ENCODE measurements at places on chromosomes 3 and 15.

- no peak for DNase-seq
These were observed 209.4 kb upstream of the DPH6 start for GRCh38 chr15:35755237-35755802.

DNA sequence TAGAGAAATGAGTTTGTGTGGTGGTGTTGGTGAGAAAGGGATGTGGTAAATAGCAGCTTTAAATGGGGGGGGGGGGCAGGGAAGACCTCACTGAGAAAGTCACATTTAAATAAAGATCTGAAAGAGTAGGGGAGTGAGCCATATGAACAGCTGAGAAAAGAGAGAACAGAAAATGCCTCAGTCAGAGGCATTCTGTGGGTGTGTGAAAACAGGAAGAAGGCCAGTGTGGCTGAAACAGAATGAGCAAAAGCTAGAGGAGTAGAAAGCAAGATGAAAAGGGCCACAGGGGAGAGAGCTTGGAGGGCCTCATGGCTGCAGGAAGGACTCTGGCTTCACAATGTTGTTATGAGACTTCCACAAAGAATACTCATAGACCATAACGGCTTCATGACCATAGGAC, 783.3 kb downstream of the ZPLD1 start:
- no peak for DNase-seq

- no peak for DNase-seq
These were observed 62.9 kb downstream of the GOLGA8B start for GRCh38 chr15:34520566-34520965.

DNA sequence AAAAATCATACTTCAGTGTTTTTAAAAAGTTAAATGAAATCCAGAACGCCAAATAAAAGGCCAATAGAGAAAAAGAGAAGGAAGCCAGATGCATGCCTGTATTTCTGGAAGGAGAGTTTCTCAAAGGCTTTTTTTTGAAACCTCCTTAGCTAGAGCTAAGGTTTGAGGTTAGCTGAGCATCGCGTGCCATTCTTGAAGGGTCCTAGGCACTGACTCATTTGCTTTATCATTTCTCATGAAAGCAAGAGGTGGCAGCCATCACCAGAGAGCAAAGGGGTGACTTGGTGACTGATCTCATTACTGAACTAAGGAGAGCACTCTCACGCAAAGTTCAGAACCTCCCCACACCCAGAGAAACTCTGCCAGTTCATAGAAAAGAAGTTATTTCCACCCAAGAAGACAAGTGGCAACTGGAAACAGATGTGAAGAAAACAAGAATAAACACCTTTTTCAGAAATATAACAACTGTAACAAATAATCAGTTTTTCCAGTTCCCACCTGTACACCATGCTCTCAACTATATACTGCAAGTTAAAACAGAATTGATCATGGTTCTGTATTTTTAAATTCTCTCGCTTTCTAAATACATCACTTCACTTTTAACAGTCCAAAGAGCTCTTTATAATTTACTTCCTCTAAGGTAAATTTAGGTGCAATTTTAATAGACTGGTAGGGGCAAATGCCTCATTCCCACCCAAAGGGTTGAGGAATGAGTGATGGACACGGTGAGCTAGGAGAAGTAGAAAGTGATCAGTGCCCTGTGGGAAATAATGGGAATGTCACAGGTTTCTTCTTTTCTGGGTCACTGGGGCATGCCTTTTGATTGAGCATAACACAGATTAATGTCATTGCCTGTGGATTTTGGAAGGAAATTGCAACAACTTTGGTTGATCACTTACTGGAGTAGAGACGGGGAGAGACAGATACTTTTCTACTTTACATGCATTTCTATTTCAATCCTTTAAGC, 24.7 kb downstream of the GPR15 start:
- DNase-seq, result peak; percentile 14

- DNase-seq, result no peak
These were observed 104.7 kb upstream of the LINGO1 start for GRCh38 chr15:77737238-77738037.

DNA sequence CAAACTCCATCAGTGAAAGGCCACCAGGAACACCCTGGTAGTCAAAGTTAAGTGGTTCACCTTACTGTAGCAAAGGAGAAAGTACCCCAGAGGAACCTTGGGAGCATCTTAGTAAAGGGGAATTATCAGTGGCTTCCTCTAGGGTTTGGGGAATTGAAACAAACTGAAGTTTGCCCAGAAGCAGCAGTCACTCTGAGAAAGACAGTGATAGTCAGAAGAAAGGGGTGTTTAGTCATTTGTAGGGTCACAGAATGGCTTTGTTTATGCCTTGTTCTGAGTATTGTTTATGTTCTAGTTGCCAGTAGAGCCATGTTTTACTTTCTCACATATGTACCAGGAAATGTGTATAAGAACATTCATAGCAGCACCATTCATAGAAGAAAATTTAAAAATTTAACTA, 93.8 kb downstream of the FHIT start:
- no peak for DNase-seq

- DNase-seq, result no peak
These were observed 107.7 kb downstream of the CHCHD4 start for GRCh38 chr3:14016900-14017475.

DNA sequence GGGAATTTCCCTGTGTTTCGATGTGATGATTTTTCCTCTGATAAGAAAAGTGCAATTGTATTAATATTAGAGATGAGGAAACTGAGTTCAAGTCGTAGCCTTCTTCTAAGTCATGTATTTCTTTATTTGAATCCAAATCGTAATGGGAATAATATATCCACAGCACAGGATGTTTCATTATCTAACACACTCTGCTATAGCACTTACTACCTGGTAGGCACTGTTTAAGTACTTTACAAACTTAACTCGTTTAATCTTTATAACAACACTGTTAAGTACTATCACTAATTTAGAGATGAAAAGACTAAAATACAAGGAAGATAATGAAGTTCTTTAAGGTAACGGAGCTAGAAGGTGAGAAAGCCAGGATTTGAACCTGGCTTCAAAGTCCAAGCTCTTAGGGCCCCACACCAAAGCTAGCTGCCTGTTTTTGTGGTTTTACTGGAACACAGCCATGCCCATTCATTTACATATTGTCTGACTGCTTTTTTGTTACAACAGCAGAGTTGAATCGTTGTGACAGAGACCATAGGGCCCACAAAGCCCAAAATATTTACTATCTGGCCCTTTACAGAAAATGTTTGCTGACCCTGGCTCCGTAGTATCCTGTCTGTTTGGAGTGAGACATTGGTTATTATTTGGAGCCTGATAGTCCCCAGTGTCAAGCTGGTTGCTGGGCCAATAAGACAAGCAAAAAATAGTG, 9.6 kb upstream of the ATP13A3 start:
- DNase-seq, result no peak

DNA sequence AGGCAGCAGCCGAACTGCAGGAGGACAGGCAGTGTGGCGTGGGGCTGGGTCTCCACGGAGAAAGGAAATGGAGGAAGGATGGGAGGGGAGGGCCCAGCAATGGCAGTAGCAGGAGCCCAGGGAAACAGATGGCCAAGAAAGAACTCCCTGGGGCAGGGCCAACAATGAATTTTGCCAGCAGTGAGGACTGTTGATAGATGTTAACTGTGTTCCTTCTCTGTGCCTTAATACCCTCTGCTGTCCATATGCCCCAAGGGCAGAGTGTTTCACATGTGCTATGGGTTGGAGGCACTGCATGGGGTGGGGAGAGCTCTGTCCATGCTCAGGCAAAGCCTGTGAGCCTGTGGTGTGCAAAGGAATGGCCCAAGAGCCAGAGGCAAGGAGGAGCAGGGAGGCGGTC, 70.8 kb upstream of the POMGNT2 start:
- DNase-seq, result no peak

DNA sequence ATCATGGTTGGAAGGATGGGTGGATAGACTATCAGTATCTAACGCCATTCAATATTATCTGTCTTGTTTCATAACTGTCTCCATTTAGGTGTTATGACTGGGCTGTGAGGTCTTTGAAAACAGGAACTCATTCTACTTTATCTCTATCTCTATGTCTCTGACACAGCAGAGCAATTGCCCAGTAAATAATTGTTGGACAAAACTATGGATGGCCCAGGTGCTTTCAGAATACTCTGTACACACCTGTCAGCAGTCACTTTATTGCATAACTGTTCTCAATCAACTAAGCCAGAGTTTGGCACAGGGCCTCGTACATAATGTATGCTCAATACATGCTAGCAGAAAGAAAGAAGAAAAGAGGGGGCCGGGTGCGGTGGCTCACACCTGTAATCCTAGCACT, 210.3 kb downstream of the OPA1 start:
- no peak for DNase-seq

DNA sequence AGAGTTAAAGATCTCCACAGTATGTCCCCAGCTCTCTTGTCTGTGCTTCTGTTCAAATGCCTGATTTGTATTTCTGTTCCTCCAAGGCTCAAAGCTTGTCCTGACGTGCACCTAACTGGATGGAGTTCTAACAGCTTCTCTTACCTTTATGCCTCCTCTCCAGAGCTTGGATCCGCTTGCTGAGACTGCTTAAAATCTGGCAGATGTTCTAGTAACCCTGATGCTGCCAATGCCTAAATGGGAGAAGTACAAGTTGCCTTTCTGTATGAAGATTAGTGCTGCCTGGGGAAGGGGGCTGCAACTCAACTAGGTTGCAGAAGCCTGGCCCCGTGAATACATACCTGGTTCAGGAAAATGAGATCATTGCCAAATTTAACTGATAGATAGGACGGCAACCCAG, 354.5 kb upstream of the KCNMB2 start:
- no peak for DNase-seq

DNA sequence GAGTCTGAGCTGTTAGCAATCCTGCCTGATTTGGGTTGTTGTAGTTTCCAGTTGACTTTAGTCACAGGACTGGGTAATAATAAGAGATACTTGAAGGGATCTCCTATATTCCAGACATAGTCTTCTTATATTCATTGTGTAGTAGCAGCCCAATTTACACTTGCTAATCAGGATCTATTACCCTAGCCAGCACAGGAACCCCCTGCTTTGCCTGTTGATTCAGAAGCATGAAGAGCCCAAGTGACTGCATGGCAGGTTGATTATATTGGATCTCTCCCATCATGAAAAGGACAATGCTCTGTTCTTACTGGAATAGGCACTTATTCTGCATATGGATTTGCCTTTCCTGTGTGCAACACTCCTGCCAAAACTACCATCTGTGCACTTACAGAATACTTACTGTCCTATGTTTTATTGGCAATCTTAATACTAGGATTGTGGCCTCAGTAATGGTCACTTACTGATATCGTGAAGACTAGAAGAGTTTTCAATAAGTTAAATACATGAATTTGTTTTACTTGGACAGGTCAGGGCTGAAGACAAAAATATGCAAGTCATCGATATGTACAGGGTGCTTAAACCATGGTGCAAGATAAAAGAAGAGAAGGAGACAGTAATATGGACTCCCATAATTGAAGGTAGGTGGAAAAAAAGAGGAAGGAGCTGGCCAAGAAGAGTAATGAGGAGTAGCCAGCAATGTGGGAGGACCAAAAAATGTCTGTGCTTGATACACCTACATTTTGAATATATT, 304.1 kb downstream of the MCTP2 start:
- no peak for DNase-seq

DNA sequence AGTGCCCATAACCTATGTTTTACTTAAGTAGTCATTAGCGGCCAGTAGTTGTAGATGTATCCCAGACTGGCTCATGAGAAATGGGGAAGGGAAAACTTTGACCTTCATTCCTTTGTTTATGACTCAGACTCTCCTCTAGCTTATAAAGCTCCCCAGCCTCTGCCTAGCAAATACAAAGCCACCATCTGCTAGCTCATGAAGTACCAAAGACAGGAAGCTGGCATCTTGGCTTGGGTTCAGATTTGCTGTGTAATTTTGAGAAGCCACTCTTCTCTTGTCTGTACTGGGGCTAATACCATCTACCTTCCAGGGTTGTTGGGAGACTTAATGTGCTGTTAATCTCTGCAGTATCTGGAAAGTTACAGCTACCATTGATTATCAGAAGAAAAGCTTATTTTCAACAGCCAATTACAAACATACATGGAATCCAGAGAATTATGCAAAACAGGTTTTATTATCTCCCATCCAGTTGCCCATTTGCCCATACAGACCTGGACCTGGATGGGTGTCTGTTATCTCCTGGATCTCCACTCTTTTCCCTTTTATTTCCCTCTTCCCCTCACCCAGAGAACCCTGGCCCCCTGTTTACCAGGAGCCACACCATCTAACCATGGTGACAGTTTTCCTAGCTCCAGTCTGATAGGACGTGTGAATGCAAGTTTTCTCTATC, 153.8 kb downstream of the SEMA6D start:
- DNase-seq, result no peak

DNA sequence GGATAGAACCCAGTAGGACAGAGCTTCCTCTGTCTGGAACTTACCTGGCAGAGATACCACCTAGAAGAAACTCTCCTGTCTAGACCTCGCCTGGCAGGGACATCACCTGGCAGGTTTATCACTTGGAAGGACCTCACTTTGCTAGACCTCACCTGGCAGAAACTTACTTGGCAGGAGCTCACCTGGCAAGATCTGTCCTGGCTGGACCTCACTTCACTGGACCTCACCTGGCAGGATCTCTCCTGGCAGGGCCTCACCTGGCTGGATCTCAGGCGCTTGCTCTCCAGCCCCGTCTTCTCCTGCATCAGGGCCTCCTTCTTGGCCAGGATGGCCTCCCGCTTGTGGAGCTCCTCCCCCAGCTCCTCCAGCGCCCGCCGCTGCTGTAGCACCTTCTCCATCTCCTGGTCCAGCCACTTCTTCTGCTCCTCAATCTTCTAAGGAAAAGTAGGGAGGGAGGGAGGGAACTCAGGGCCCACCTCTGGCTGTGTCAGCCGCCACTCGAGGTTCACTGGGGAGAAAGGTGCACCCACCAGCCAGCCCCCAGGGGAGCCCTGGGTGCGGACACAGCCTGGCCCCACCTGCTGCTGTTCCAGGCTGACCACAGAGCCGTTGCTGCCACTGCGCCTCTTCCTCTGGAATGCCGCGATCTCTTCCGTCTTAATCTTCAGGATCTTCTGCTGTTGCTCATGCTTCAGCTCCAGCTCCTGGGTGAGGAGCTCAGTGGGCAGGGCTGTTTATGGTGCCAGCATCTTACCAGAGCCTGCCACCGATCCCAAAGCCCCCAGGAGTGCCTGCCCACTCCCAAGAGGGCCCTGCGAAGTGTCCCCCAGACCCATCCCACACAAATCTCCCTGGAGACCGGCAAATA, 22.5 kb downstream of the KIF7 start:
- DNase-seq, result no peak

DNA sequence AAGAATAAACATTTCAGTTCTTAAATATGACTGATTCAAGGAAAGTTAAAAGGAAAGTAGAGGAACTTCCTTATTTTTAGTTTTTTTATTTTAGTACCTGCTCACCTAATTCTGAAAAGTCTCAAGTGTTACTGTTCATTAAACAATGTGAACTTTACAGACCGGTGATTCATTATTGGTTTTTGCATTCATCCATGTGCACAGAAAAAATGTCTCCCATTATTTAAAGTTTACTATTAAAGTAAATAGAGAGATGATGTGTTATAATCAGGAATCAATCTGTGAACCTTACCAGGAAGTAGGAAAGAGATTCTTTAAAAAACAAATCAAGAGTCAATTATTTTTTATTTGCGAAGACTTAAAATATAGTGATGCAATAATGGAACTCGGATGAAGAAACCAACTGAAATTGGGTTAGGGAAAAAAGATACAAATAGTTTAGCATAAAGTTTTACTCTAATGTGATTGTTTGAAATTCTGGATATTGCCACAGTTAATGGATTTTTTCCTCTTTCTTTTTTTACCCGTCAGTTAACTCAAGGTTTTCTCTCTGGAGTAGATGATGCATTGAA, 119.4 kb upstream of the SAMMSON start:
- DNase-seq, result no peak

GRCh38 chr15:41799488-41799805, 25.2 kb downstream of the MAPKBP1 start:
- DNase-seq, result no peak
